ENCODE measurements at places on chromosomes 2 and 18.

GRCh38 chr18:36247036-36247435 is 50.5 kb upstream of the FHOD3 start:
- no peak for DNase-seq

GRCh38 chr2:208280234-208280633 is 14.2 kb downstream of the PIKFYVE start:
- no peak for DNase-seq

DNA sequence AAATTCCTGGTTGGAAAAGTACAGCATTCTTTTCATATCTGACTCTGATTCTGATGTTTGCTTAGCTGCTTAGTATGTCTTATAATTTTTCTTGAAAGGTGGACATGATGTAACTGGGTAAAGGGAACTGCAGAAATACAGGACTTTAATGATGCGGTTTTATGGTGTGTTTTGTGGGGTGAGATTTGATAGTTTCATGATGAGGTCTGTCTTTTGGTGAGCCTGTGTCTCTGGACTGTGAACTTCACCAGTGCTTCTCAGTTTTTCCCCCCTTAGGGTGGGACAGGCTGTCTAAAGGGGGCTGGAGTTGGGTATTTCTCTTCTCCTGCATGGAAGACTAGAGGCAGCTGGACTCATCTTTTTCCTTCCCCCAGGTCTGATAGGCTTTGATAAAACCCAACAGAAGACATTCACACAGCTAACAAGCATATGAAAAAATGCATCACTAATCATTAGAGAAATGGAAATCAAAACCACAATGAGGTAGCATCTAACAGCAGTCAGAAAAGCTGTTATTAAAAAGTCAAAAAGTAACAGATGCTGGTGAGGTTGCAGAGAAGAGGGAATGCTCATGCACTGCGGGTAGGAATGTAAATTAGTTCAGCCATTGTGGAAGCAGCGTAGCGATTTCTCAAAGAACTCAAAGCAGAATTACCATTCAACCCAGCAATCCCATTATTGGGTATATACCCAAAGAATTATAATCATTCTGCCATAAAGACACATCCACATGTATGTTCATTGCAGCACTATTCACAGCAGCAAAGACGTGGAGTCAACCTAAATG is 77.6 kb downstream of the EPC2 start:
- no peak for DNase-seq

DNA sequence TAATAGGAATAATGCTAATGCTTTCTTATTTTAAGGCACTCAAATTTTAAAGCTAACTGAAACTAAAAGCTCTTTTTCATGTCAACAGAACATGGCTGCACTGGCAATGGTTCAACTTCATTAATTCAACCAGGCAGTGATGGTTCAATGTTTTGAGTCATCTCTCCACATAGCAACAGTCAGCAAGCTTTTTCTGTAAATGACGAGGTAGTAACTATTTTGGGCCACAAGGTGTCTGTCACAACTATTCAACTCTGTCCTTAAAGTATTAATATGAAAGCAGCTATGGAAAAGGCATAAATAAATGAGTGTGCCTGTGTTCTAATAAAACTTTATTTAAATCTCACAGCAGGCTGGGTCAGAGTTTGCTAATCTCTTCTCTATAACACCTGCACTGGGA is 1425.6 kb upstream of the PIK3C3 start:
- no peak for DNase-seq

- no peak for DNase-seq
Measured at GRCh38 chr2:177169810-177170514, 42.6 kb upstream of the HNRNPA3 start.

- no peak for DNase-seq
Measured at GRCh38 chr2:219638217-219638947, 11.0 kb downstream of the SLC4A3 start.

- DNase-seq: no peak
Measured at GRCh38 chr2:11562011-11562410, 28.2 kb downstream of the GREB1 start.

DNA sequence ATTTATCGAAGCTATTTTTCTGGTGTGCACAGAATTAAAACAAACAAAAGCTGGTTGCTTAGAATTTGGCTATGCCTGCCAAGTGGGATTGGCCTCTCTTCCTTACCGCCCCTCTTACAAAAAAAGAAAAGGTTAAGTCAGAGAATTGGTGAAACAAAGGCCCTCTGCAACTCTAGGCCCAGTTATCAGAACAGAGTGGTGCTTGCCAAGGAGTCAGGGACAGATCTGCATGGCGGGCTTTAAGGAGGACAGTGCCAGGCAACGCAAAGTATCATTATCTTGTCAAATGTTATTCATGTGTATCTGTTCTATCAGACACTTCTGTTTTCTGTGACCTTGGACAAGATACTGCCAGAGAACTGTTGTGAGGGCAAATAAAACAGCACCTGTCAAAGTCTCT is 78.3 kb downstream of the TGIF1 start:
- DNase-seq: no peak

DNA sequence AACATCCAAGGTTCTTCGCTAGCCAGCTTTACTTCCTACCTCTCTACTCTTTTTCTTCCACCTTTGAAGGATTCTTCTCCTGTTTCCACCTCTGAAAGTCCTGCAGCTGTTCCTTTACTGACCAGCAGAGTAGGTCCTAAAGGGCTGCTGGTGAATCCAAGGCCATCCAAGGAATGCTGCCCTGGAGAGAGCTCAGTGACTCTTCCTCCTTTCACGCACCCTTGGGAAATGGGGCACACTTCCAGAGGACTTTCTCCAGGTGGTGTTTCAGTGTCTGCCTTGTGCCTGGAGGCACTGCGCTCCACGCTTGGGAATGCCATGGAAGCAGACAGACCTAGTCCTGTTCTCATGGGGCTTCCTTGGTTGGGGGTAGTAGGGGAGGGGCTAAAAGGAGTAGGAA is 45.4 kb downstream of the SLC16A14 start:
- DNase-seq: no peak

GRCh38 chr2:68905116-68905515 is 33.9 kb upstream of the BMP10 start:
- DNase-seq: no peak

- DNase-seq: no peak
Measured at GRCh38 chr18:63067939-63068338, 251.6 kb downstream of the BCL2 start.

DNA sequence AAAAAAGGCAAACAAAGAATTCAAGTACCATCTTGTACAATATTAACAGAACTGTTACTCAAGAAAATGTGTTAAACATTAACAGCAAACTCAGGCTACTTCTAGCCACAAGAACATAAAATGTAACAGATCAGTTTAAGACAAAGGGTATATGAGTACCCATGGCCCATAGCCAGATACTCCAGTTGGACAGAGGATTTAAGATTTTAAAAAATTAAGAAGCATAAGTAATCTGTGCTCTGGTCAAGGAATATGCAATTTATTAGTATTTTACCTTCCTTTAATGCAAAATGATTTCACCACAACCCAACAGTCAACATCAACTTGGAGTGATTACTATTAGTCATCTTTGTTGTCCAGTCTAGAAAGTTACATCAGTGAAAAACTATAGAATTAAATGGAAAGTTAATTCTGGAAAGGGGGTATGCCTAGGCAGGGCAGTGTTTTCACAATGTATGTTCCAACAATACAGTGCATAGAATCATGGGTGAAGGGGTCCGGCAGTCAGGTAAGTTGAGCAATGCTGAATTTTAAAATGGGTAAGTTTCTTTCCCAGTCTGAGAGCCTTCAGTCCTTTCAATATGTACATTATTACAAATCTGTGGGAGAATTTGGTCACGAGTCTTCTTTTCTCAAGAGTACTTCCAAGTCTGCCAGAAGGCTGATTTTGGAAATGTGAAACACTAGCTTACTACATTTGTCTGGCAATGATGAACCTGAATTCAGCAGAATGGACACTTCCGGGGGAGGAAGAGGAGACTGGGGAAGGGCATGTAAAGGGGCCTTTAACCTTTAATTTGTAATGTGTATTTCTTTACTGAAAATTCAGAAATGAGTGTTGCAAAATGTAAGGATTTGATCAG is 34.5 kb downstream of the SFT2D3 start:
- no peak for DNase-seq

DNA sequence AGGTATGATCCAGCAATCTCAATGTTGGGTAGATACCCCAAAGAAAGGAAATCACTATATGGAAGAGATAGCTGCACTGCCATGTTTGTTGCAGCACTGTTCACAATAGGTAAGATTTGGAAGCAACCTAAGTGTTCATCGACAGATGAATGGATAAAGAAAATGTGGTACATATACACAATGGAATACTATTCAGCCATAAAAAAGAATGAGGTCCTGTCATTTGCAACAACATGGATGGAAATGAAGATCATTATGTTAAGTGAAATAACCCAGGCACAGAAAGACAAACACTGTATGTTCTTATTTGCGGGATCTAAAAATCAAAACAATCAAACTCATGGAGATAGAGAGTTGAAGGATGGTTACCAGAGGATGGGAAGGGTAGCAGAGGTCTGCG is 372.4 kb upstream of the SPRED2 start:
- no peak for DNase-seq

GRCh38 chr2:83323038-83323437 is 1136.0 kb downstream of the SUCLG1 start:
- no peak for DNase-seq

DNA sequence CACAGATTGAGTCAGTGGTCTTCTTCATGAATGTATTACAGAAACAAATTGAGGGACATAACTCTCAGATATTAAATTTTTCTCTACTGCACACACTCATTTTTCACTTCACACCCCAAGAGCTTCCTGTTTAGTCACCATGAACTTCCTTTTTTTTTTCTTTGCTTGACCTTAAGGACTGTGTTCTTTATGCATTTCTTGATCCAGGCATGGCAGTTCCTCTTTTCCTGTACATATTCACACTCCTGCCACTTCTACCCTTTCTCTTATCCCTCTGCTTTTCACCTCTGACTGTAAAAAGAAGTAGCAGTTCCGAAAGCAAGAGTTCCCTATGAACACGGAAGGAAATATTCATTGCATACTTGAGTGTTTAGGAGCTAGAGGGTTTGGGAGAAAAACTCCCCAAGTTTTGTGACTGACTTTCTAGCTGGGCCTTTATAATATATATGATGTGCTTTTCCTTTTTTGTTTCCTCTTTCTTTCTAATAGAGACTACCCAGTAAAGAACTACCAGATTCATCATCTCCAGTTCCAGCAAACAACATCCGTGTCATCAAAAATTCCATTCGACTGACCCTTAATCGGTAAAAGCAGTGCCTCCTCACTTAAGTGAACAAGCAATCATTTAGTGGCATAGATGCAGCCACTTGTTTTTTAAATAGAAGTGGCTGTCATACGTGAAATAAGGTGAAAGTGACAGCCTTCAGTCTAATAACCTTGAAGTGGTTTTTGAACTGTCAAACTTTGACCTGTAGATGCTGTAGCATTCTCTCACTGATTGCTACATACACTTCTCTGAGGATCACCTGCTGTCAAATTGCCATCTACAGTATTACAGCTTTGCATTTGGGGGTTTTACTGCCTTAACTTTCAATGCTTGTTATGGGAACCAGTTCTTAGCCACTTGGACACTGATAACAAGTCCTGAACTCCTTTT is 40.8 kb downstream of the PAPOLG start:
- no peak for DNase-seq

DNA sequence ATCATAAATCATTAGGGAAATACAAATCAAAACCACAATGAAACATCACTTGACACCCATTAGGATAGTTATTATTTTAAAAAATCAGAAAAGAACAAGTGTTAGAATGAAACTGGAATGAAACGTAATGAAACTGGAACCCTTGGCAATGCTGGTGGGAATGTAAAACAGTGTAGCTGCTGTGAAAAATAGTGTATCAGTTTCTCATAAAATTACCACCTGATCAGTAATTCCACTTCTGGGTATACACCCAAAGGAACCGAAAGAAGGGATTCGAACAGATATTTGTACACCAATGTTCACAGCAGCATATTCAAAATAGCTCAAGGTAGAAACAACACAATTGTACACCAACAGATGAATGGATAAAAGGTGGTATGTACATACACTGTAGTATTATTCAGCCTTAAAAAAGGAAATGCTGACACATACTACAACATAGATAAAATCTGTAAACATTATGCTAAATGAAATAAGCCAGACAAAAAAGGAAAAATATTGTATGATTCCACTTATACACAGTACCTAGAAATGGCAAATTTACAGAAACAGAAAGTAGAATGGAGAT is 27.0 kb downstream of the ROCK1 start:
- DNase-seq: no peak

- DNase-seq: no peak
Measured at GRCh38 chr2:227207573-227207972, 43.1 kb downstream of the COL4A3 start.

GRCh38 chr2:224403657-224404056 is 1.8 kb upstream of the FAM124B start:
- no peak for DNase-seq

- no peak for DNase-seq
Measured at GRCh38 chr18:62606106-62606505, 83.3 kb downstream of the ZCCHC2 start.

- no peak for DNase-seq
Measured at GRCh38 chr2:2156881-2157280, 174.2 kb downstream of the MYT1L start.

- no peak for DNase-seq
Measured at GRCh38 chr2:140892436-140892835, 1238.4 kb downstream of the LRP1B start.

- DNase-seq: no peak
Measured at GRCh38 chr2:227816507-227817294, 3.1 kb downstream of the CCL20 start.

GRCh38 chr2:32264422-32265105 is at the start of gene NLRC4:
Gene NLRC4 (minus strand): TSS chr2:32264886. CDS start chr2:32256775, 8,111 bp downstream.
- DNase-seq: no peak

GRCh38 chr2:75595541-75596395 is 35.0 kb upstream of the EVA1A start:
- no peak for DNase-seq

GRCh38 chr2:126664234-126664633 is 8.3 kb downstream of the GYPC start:
- peak; percentile 55 for DNase-seq

- DNase-seq: peak; percentile 35
Measured at GRCh38 chr2:219171231-219171651, 1.4 kb upstream of the SLC23A3 start.

- no peak for DNase-seq
Measured at GRCh38 chr18:32057624-32058165, 34.0 kb upstream of the RNF138 start.

DNA sequence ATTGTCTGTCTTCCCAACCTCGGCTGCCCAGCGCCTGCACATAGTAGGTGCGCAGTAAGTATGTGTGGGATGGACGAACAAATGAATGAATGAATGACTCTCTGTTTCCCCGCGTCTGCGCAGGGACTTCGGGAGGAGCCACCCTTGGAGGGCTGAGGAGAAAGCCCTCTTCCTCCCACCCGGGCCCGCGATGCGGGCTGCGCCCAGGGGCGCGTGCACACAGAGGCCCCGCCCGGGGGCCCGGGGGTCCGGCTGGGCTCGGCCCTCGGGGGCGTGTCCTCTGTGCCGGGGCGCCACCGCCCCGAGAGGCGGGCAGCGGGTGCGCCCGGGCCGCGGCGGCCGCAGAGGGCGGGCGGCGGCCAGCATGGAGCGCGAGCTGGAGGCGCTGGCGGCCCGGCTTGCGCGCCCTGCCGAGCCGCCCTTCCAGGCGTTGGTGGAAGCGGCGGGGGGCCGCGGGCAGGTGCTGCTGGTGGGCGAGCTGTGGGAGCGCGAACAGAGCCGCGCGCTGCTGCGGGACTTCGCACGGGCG is at the start of gene C2orf72:
C2orf72 (plus strand) TSS at position 322 of the 529 bp plus-strand sequence; CDS start at position 365, 43 bp downstream.
- no peak for DNase-seq

GRCh38 chr2:2054363-2054882 is 276.7 kb downstream of the MYT1L start:
- no peak for DNase-seq

GRCh38 chr18:73597832-73598615 is 549.6 kb downstream of the FBXO15 start:
- no peak for DNase-seq

All from activated T-cell treated with anti-CD3 and anti-CD28 coated beads, Interleukin-2, amount 50 U/mL, for 48 hours (primary cell).